ENCODE measurements at places on chromosomes 11 and 22. TPM values are rescaled to one million over a fixed set of nuclear protein-coding genes. Genes with fewer than 3 reads are reported as not detected.

MAPK8IP1 gene
- 10.1 TPM for total RNA-seq

ADAMTS8 gene
- 0.19 TPM for total RNA-seq

POU2AF1 gene
- total RNA-seq, result not detected

- no peaks in the 10 kb centered on the region for H3K36me3 ChIP-seq
- no peaks in the 10 kb centered on the region for H3K27me3 ChIP-seq
- no peak overlapping the region for H3K4me3 ChIP-seq
- no peak overlapping the region for H3K27ac ChIP-seq
- DNase-seq, result no peak
Observed at GRCh38 chr11:1923201-1923956, 3.9 kb downstream of the TNNT3 start.

DNA sequence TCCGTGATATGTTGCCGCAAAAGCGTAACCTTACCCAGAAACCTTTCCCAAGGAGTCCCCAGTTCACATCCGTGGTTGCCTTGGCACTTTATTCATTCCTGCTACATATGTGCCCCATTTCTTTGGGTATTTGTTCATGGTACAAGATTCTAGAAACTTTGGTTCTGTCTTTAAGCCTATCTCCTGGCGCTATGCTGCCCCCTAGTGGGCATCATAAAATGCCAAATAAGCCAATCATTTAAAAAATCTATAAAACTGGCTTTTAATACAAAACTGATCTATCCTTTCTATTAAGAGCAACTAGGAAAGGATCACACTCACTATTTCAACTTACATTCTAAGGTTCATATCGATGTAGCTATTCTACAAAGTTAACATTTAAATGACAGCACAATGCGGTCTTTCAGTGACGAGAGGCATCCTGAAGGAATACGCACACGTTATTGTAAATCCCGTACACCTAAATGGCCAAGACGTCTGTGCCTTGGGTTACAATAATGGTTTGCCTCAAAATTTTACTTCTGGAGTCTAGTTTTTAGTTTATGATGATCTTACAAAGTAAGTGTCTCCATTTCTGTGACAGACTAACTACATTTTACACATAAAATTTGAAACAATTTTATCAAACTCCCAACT is 16.2 kb downstream of the PIWIL3 start:
- no peak overlapping the region for H3K27ac ChIP-seq
- peak; percentile 81 for DNase-seq
- no peak overlapping the region for H3K4me3 ChIP-seq
- no peaks in the 10 kb centered on the region for H3K36me3 ChIP-seq
- H3K4me1 ChIP-seq, result no peaks in the 10 kb centered on the region
- peaks cover 24% of the 10 kb centered on the region for H3K27me3 ChIP-seq

All from osteocyte (in vitro differentiated cells).